ENCODE measurements at places on chromosomes 7 and 10.

DNA sequence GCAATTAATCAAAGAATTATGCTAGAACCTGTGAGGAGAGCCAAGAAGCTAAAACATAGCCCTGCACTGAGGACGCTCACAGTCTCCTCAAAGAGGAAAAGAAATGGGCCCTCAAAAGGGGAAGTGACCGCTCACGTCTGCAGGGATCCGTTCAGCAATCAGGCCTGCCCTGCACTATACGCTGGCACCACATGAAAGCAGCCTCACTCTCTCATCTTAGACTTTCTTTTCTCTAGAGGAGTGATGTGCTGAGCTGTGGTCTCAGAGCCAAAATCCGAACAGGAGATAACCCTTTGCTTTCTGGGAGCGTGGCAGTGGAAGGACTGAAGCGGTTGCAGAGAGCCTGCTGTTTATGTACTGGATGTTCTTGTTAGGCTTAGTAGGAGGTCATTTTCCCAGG, 6.3 kb upstream of the IL2RA start:
- DNase-seq: no peak

GRCh38 chr7:77464589-77464988, 48.4 kb upstream of the GSAP start:
- no peak for DNase-seq

DNA sequence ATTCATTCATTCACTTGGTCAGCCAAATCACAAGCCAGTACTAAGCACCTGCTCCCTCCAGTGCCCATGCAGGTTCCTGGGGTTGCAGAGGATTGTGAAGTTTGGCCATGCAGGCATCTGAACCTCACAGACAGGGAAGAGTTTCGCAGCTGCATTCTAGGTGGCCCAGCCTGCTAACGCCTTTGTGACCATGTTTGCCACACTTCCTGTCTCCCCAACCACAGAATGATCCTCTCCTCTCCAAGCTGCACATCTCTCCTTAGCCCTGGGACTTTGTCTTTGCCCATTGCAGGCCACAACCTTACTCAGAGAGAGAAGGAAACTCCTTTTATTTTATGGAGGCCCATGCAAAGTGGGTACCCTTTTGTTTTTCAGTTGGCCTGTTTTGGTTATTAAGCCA, 31.8 kb downstream of the EPDR1 start:
- DNase-seq: no peak

GRCh38 chr10:71643904-71644303, 75.7 kb downstream of the C10orf105 start:
- DNase-seq: no peak

DNA sequence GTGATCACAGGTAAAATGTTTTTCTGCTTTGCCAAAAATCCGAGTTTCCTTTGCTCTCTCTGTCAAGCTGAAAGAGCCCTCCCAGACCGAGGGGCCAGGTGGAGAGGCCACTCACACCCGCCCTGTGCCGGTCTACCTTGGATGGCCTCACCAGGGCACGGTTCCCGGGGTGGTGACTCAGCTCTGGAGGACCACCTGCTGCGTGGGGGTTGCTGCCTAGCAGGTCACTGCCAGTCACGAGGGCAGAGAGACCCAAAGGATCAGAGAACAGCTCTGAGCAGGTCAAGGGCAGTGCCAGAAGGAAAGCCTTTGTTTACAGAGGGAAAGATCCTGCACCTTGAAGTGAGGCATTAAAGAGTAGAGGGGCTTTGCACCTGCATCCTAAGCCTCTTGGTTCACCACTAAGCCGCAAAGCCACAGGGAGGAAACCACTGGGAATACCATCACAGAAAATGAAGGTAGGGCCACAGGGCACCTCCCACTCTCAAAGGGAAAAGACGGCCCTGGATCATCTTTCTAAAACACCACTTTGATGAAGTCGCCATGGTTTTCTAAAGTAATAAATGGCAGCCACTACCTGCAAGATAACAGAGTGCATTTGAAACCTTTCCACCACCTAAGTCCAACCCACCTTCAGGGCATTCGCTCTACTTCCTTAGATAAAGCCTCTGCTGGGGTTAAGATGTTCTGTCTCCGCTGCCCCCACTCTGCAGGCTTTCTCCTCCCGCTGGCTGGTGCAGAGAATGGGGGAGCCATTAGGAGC, 160.3 kb upstream of the KLF14 start:
- DNase-seq: no peak

GRCh38 chr7:26321435-26321834, 29.8 kb downstream of the SNX10 start:
- DNase-seq: no peak

- DNase-seq: no peak
Measured at GRCh38 chr10:26213157-26213800, 3.3 kb upstream of the GAD2 start.
